ENCODE measurements at places on chromosomes 2 and 18.

- no peak for DNase-seq
Measured at GRCh38 chr2:137872577-137872976, 91.7 kb upstream of the HNMT start.

- no peak for DNase-seq
Measured at GRCh38 chr2:54685263-54685775, 38.1 kb upstream of the EML6 start.

- DNase-seq: no peak
Measured at GRCh38 chr18:9959564-9959963, 45.7 kb downstream of the VAPA start.

DNA sequence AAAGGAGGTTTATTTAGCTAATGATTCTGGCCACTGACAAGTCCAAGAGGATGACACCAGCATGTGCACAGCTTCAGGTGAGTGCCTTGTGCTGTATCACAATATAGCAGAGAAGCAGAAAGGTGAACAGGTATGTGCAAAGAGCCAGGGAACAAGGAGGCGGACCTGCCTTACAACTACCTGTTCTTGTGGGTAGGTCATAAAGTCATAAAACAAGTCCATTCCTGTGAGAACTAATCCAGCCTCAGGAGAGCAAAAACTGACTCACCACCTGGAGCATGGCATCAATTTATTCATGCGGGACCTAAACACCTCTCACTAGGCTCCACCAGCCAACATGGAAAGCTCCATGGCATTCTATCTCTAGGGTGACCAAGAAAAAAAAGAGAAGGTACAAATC lies 234.2 kb downstream of the ASXL3 start:
- DNase-seq: no peak

GRCh38 chr18:27685807-27686412 lies 491.0 kb downstream of the CDH2 start:
- no peak for DNase-seq

GRCh38 chr2:236180076-236180816 lies 12.1 kb upstream of the GBX2 start:
- DNase-seq: no peak

- no peak for DNase-seq
Measured at GRCh38 chr18:28794459-28795245, 617.7 kb upstream of the CDH2 start.

- DNase-seq: no peak
Measured at GRCh38 chr2:226558418-226558817, 241.2 kb downstream of the IRS1 start.

GRCh38 chr2:70890469-70891065 lies 45.1 kb upstream of the ATP6V1B1 start:
- DNase-seq: no peak

DNA sequence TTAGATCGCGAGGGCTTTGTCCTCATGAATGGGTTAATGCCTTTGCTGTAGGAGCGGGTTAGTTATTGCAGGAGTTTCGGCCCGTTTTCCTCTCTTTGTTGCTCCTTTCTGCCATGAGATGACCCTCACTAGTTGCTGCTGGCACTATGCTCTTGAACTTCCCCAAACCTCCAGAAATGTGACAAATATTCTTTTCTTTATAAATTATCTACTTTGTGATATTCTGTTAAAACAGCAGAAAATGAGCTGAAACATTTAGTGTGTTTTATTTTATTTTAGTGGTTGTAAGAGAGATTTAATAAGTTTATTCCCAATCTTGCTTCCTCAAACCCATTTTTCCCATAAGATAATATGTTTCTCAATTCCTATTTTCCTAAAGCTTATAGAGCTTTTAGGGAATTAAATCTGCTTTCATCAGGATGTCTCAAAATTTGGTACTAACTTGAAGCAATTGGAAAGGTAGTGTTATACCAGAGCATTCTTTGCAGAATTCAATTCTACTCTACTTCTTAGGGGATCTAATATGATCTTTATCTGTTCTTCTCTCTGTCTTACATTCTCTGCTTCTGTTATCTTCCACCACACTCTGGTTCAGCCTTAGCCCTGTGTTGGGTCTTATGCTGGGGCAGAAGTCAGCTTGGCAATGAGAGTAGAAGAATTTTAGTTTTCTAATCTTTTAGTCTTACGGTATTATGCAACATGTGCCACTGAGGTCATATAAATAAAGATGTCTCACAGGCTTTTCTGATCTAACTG lies 23.1 kb downstream of the DDX1 start:
- no peak for DNase-seq

- DNase-seq: no peak
Measured at GRCh38 chr2:224532931-224533330, 52.2 kb downstream of the CUL3 start.

GRCh38 chr18:59267503-59268126 lies 5.6 kb downstream of the RAX start:
- no peak for DNase-seq

DNA sequence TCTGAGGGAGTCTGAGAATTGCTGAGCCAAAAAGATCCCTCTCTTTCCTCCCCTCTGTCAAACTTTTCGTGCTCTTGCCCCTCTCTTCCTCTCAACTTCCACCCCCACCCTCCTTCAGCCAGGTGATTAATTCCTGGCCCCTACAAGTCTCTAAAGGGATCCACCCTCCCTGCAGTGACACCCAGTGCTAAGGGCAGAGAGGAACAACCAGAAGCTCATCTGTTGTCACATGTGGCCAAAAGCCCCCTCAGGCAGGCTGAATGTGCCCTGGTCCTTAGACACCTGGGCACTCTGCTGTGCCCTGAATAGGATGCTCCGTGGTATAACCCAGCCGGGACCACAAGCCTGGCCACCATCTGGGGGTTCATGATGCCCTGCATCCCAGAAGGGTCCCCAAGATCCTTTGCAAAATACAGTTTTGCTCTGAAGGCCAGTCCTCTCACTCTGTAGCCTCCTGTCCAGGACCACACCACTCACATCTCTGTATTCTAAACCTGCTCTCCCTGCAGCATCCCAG lies 234.4 kb downstream of the BCL11A start:
- DNase-seq: no peak

DNA sequence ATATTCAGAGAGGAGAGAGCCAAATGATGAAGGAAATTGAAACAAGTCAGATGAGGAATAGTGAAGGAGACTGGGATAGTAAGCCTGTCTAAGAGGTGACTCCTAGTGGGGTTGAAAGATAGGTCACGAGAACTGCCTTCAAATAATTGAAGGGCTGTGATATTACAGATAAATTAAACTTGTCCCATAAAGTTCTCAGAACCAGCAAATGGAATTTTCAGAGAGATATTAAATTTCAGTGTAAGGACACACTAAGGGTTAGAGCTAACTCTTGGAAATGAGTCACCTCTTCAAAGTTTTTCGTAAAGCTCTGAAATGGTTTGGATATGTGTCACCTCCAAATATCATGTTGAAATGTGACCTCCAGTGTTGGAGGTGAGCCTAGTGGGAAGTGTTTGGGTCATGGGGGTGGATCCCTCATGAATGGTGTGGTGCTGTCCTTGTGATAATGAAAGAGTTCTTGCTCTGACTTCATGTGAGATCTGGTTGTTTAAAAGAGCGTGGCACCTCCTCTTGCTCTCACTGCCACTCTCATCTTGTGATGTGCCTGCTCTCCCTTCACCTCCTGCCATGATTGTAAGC lies 87.3 kb downstream of the BABAM2 start:
- no peak for DNase-seq

DNA sequence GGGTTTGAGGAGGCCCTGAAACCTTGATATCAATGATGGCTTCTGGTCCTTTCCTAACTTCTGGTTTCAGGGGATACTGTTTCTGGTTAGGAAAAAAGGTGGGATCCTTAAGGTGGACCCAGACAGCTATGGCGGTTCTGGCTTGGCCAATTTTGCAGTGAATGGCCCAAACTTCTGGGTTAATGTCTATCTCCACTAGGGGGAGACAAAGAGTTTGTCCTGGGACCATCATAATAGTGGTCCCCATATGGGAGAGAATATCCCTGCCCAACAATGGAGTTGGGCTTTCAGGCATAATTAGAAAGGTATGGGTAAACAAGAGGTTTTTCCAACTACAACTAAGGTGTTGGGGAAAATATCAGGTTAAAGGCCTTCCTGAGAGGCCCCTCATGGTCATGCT lies 273.5 kb downstream of the CALCRL start:
- no peak for DNase-seq

DNA sequence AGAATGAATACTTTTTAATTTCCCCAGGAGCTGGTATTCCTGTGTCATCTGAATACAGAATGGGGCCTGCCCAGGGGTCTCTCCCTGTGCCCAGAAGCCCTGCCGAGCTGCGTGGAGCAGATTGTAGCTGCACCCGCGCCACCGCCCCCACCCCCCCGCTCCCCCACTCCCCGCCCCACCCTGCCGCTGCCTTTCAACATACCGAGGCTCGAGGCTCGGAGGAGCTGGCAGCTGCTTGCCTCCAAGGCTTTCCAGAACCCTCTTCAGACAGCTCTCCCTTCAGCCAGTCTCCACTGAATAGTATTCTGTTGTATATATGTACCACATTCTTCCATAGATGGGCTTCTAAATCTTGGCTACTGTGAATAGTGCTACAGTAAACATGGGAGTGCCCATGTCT lies 150.7 kb downstream of the TSN start:
- DNase-seq: no peak

GRCh38 chr2:191618046-191618780 lies 59.7 kb upstream of the NABP1 start:
- no peak for DNase-seq

DNA sequence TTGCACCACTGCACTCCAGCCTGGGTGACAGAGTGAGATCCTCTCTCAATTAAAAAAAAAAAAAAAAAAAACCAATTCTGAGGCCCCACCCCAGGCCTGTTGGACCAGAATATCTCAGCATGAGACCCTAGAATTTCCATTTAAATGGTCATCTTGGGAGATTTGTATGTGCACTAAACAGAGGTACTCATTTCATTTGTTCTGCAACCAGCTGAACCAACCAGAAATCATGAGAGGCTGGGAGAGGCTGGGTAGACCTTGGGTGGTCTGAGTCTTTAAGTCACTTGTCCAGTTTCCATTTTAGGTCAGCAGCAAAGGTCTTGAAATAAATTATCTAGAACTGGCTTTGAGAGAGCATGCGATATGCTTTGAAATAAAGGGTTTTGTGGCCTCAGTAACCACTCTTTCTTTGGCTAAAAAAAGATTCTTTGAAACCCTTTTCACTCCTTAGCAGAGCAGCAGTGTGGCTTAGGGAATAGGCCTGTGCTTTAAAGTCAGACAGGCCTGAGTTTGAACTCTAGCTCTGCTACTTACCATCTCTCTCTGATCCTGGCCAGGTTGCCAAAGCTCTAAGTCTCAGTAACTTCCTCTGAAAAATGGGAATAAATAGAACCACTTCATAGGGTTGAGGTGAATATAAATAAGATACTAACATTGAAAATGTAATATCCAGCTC lies 52.6 kb downstream of the QPCT start:
- DNase-seq: no peak

- no peak for DNase-seq
Measured at GRCh38 chr2:150042500-150043171, 444.8 kb downstream of the RND3 start.

DNA sequence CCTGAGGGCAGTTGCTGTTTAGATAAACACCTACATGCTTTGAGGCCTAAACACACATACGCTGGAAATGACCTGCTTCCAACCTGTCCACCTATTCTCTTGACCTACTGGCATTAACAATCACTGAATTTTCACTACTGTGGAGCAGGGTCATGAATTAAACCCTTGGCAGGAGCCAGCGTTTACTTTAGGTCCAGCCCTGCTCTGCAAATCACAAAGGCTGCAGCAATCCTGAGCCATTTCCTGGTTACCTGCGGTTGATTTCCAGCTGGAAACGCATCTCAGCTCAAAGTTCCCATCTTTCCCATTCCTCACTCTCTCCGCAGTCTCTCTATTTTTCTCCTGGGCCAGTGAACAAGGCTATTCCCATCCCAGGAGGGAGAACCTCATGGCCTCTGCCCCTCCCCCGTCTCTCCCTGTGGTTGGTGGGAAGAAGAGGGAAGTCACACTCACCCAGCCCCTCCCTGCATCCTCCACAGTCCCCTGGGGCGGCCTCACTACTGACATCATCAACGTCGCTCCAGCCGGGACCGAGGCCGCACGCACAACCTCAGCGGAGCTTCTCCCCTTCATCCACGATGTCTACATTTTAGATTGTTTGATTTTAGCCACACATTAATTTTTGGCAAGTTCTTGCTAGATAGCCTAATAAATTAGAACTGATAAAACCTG lies 84.5 kb upstream of the SNTG2 start:
- DNase-seq: no peak

- DNase-seq: no peak
Measured at GRCh38 chr2:216498070-216498378, 620 bp upstream of the RPL37A start.

DNA sequence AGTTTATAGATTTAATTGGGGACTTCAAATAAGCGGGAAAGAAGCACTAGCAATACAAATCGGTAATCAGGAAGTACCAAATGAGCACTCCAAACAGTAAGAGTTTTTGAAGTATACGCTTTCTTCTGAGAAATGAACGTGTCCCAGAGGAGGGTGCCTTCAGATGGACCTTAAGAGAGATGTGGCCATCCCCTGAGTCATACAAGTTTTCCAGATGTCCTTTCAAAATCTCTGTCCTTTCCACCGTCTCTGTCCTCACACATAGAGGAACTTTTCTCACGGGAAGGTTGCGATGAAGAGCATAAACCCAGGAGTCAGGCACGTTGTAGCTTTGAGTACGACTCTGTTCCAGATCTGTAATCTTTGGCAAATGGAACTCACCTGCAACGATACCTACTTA lies 1.7 kb upstream of the SMAD2 start:
- no peak for DNase-seq

- DNase-seq: no peak
Measured at GRCh38 chr2:113228991-113229716, 49.6 kb downstream of the PAX8 start.

DNA sequence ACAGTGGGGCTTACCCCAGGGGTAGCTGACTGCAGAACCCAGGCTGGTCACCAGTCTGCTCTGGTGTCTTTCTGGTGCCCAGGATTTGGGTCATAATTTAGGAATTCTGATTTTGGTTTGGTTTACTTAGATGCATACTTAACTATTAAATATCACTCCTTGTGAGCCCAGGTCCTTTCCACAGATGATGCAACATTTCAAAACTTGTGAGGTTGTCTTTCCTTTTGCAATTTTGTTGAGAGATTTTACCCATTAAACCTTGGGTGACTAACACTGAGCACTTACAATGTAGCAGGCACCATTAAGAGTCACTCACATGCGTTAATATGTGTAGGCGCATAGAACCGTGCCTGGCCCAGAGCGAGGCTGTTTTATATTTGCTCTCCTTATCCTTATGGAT lies 61.8 kb upstream of the RPL31 start:
- no peak for DNase-seq

- no peak for DNase-seq
Measured at GRCh38 chr2:203585516-203585915, 50.4 kb upstream of the RAPH1 start.

Data from activated T-cell treated with anti-CD3 and anti-CD28 coated beads for 1 hour (primary cell).